ENCODE measurements at places on chromosomes 7 and 10. TPM values are rescaled to one million over a fixed set of nuclear protein-coding genes. Genes with fewer than 3 reads are reported as not detected.

Gene HGF
- total RNA-seq: 2.3 TPM

Gene HOGA1
- 47.1 TPM for total RNA-seq

Gene ZNF239
- 1.5 TPM for total RNA-seq

Gene COBL
- total RNA-seq: 77.1 TPM

Gene DOCK1
- 16.8 TPM for total RNA-seq

Gene OGDHL
- 4.5 TPM for total RNA-seq

Gene HOXA1
- total RNA-seq: not detected

Gene TCAF2
- total RNA-seq: 0.22 TPM

Gene HOXA9
- not detected for total RNA-seq

Gene AGAP9
- 1.6 TPM for total RNA-seq

Measured in left ventricle myocardium inferior (tissue), 1 donor.